ENCODE measurements at places on chromosomes 16 and 17.
A peak's percentile ranks its signal among the peaks of the same experiment; 100 is the strongest.

- DNase-seq, result no peak
Measured at GRCh38 chr17:8732406-8733085, 12.1 kb downstream of the CCDC42 start.

- no peak for DNase-seq
Measured at GRCh38 chr17:4018446-4018845, 54.2 kb upstream of the ATP2A3 start.

GRCh38 chr16:9950658-9951057, 231.6 kb downstream of the GRIN2A start:
- DNase-seq, result no peak

GRCh38 chr17:76565728-76566612, 19.7 kb downstream of the ST6GALNAC2 start:
- no peak for DNase-seq

- no peak for DNase-seq
Measured at GRCh38 chr16:972316-973002, 1.7 kb upstream of the LMF1 start.

DNA sequence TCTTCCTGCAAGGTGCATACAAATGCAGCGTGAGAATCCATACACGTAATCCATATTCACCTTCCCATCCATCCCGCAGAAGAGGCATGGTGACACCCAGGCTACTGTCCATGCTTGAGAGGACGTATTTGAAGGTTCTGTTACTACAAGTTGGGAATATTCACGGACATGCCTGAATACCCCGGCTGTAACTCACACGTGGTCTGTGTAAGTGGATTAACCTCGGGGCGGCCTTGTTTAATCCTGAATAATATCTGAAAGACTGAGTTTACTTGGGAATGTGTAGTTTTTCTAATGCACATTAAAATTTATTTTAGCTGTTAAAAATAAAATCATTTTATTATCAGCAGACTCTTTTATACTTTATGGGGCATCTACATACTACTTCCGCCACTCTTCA, 13.1 kb downstream of the CPSF4L start:
- DNase-seq, result no peak

DNA sequence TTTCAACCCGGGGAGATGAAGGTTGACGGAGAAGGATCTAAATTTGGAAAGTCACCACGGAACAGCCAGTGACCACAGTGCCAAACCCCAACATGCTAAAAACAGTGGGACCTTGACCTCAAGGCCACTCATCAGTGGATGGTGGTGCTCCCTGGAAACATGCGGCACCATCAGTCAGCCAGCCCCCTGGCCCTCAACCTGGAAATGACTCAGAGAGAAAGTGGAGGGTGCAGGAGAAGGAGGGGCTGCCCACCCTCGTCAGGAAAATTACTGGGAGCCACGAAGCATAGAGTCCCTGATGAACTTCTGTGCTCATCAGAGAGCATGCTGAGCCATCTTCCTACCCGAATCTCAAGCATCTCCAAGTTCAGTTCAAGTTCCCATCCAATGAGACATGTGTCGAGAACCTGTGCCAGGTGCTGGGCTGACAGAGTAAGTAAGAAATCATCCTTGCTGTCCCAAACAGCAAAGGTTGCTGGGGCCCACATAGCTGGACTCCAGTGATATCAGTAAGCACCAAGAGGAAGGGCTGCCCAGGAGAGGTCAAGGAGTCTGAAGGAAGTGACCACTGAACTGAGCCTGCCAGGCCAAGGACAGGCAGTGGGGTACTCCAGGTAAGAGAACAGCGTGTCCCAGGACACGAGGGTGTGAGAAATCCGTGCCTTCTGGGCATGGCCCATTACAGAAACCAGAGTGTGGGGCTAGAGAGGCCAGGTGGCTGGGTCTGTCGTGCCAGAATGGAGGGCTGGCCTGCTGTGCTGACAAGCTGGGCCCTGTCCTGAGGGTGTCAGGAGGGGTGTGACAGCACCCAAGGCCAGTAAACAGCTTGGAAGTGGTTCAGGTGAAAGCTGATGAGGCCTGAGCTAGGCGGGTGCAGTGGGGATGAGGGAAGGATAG, 5.2 kb downstream of the PECAM1 start:
- DNase-seq, result peak; percentile 93

- no peak for DNase-seq
Measured at GRCh38 chr17:54111576-54111975, 288.8 kb downstream of the KIF2B start.

DNA sequence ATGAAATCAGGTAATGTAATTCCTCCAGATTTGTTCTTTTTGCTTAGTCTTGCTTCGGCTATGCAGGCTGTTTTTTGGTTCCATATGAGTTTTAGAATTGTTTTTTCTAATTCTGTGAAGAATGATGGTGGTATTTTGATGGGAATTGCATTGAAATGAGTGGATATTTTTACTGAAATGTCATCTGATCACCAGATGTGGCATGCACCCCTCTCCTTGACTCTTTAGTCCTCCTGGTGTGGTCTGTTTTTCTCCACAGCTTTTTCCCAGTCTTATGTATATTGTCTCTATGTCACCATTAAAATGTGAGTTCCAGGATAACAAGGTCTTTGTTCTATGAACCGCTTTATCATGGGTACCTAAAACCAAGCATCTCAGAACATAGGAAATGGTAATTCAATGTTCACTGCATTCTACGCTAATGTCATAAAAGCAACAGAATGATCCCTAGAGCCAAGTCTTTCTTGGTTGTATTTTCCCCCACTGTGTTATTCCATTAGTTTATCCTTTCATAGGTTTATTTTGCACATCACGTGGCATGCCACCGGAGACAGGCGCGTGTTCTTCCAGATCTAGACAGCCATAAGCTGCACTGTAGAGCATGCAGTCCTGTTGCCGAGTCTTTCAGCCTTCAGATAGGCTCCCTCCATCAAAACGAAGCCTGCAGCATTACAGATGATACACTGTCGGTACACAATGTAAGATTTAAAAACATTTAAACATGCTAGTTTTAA, 172.5 kb downstream of the RPTOR start:
- DNase-seq, result no peak

GRCh38 chr17:59466946-59467801, 98.2 kb upstream of the DHX40 start:
- no peak for DNase-seq

GRCh38 chr16:4373909-4374742, 2.5 kb downstream of the VASN start:
- peak; percentile 96 for DNase-seq

GRCh38 chr16:11405331-11406176, 60.3 kb downstream of the RMI2 start:
- DNase-seq, result peak; percentile 33

DNA sequence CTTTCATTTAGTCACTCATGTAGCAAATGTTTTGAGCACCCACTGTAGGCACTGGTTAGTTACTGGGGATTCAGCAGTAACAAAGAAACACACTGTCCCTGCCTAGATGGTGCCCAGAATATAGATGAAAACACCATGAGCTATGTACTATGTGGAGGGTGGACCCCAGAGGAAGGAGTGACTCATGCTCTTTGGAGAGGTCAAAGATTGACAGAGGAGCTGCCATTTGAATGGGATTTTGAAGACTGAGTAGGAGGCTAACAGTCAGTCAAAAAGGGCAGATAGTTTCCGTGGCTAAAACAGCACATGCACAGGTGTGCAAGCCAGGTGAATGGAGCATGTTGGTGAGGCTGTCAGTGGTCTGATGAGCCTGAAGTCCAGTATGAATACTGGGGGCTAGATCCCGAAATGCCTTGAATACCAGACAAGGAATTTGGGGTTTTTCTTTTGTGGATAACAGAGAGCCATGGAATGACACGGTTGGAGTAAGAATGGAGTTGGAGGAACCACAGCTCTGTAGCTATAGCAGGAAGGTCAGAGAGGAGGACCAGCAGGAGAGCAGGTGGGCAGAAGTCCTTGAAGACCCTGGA, 6.1 kb downstream of the IL21R start:
- peak; percentile 51 for DNase-seq

DNA sequence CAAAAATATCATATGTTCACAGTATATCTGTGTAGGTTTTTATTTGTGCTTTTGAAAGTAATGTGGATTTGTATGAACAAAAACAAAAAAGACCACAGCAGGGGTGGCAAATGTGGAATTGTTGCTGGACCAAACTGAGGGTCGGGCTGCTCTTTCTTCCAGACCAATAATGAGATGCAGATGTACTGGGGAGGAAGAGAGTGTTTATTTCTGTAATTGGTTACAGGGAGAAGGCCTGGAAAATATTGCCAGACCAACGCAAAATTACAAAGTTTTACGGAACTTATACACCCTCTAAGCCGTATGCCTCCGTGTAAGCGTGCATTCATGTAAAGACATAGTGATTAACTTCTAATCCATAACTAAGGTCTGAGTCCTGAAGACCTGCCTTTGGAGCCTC, 353.9 kb upstream of the C16orf82 start:
- no peak for DNase-seq

GRCh38 chr17:40027614-40028012, 12.4 kb downstream of the CSF3 start:
- DNase-seq, result no peak

- no peak for DNase-seq
Measured at GRCh38 chr16:70331091-70331490, 15.6 kb upstream of the DDX19A start.

DNA sequence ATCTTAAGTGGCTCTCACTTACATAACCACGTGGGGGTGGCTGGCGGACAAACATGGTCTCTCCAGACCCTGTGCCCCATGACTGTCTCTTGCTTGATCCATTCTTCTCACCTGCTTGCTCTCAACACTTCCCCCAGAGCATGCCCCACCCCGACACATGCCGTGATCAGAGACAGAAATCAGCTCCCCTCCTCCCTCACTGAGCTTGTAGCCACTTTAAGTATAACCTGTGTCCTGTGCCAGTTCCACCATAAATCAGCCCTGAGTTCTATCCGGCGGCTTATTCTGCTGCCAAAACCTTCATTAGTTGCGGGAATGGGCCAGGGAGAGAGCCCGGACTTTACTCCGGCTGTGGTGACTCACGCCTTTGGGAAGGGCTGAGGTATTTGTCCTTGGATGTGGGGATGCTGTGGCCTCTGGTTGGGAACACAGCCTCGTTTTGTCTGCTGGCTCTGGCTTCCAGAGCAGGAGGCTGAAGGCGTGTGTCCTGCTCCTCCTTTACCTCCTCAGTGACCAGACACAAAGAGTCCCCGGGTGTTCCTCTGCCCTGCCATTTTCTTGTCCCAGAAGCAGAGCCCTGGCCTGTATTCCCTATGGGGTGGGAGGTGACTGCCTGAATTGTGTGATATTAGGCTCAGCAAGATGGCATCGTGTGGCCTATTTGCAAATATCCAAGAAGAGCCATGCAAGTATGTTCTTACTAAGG, 21.1 kb downstream of the ANKRD40 start:
- peak; percentile 70 for DNase-seq

DNA sequence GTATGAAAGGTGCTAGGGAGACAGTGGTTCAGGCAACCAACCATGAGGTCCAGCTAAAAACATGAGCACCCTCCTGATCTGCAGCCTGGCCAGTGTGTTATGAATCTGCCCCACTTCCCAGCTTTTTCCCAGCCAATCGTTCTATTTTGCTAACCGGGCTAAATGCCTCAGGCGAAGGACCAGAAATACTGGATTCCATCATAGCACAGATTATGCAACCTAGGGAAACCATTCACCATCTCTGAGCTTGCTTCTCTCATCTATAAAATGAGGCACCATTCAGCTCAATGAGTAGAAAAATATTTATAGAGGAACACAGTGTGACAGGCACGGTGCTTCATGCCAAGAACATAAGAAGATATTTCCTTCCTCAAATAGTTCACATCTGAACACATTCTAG, 45.2 kb upstream of the NUDT7 start:
- DNase-seq, result no peak

DNA sequence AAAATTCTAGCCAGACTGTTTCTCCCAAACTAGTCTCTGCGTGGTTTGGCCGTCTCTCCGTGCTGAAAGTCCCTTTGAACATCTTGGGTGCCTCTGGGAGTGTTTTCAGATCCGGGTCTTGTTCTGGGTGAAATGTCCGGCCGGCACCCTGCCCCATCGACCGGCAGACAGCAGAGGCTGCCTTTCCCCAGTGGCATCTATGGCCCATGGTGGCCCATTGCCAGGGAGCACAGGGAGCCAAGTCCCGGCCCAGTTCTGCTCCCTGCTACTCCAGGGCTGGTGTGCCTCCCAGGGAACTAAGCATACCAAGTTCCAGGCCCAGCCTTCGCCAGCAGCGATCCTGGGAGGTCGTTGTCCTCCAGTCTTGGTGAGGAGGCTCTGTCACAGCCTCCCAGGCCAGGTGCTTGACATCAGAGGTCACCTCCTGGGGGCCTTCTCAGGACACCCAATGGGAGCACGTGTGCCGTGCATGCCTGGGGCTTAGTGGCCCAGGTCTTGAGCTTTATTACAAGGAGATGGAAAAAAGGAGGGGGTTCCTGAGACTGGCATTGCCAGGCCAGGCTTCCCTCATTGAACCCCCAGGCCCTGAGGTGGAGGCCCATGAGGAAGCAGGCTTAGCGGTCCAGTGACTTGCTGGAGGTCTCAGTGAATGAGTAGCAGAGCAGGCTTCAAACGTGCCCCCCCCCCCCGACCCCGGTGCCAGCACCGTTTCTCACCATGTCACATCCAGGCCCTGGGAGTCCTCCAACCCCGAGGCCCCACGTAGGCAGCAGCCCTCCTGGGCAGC, 54.0 kb downstream of the PGS1 start:
- DNase-seq, result no peak

GRCh38 chr17:8060274-8060673, 21.4 kb downstream of the ALOX15B start:
- peak; percentile 81 for DNase-seq

DNA sequence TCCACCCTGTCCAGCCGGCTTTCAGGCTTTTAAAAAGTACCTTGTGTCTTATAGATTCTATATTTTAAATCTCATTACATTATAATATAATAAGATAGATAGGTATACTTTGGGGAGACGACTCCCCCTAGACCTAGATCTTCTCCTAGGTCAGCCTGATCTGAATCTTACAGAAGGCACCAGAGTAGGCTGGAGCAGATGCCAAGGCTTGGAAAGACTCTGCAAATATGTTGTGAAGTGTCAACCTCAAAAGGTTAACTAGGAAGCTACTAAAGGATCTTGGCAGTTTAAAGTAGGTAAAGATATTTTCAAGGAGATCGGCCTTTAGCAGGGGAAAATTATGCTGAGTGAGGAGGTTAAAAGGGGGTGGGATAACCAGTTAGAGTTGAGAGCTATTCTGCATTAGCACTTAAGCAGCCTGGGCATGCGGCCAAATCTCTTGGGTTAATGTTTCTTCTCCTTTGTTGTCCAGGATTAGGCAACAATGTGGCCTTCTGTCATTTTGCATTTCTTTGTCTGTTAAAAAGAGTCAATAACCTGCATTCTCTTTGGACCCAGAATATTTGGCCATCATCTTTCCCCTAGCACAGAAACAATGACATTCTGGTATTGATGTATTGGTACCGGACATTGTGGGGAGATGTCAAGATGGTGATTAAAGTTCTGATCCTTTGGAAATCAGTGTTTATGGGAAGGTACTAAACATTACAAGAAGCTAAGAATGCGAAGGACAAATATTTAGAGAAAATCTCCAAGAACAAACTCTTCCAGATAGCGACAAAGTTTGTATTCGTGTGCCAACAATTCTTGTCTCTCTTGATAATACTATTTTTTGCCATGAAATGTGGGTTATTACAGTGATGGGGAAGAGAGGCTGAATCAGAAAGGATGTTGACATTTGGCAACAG, 51.2 kb upstream of the DHX40 start:
- peak; percentile 92 for DNase-seq

Data from fibroblast of pulmonary artery (primary cell).